ENCODE measurements at places on chromosomes 6 and 20.
A peak's percentile ranks its signal among the peaks of the same experiment; 100 is the strongest.

DNA sequence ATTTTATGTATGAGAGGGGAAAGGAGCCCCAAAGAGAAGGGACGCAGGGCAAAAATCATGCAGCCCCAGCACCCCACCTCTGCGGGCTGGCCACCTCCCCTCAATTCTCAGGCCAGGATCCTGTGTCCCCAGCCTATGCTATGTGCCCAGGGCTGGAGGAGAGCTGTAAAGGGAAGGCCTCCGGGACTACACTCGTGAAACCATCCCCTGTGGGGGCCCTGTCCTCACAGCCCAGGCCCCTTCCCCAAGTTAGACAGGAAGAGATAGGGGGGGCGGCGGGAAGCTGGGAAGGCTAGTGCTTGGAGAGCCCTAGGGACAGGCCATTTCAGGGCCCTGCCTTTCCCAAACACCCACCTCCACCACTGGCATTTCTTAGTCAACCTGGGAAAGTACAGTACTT, 1.4 kb upstream of the COL11A2 start:
- DNase-seq, result no peak

GRCh38 chr6:157273756-157274470, 49.4 kb downstream of the TMEM242 start:
- peak; percentile 46 for DNase-seq

DNA sequence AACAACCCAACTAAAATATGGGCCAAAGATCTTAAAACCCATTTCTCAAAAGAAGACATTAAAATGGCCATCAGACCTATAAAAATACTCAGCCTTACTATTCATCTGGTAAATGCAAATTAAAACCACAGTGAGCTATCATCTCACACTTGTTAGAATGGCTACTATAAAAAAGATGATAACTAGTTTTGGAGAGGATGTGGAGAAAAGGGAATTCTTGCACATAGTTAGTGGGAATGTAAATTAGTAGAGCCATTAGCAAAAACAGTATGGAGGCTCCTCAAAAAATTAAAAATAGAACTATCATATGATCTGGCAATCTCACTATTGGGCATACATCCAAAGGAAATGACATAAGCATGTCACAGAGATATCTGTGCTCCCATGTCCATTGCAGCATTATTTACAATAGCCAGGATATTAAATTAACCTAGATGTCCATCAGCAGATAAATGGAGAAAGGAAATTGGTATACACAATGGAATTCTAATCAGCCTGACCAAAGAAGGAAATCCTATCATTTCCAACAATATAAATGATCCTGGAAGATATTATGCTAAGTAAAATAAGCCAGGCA, 2.9 kb downstream of the SIRPB1 start:
- no peak for DNase-seq

- DNase-seq, result no peak
Measured at GRCh38 chr6:139642346-139642745, 267.9 kb upstream of the CITED2 start.

GRCh38 chr6:51550243-51550642, 537.2 kb downstream of the PKHD1 start:
- no peak for DNase-seq

GRCh38 chr6:153526479-153526878, 395.4 kb upstream of the RGS17 start:
- DNase-seq, result no peak

GRCh38 chr6:156933201-156934068, 156.3 kb downstream of the ARID1B start:
- no peak for DNase-seq

DNA sequence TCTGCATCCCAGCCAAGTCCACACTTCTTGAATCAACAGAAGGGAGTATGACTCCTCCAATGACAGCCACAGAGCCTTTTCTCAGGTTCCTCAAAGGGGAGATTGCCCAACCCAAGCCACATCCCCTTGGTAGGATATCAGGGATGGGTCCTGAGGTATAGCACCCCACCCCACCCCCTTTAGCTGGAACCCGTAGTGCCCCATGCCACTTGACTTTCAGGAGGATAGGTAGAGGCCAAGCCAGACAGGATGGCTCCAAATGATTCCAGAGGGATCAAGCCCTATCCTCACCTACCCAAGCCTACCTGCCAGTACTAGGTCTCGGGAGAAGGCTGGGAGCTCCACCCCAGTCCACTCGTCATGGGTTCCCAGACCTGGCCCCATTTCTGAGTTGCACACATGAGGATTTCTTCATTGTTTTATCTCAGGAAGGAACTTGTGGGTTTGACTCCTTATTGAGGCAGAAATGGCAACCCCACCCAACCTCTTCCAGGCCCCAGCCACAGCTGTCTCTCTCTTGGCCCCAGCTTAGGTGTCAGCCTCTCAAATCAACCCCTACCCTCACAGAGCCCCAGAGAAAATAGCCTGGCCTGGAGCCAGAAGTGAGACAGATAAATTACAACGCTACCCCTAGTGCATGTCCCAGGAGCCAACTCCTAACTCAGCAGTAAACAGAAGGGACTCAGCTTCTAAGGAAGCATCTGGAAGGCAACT, 3.6 kb downstream of the CCND3 start:
- DNase-seq, result peak; percentile 32

- no peak for DNase-seq
Measured at GRCh38 chr20:43843096-43843964, 71.3 kb upstream of the TOX2 start.

- no peak for DNase-seq
Measured at GRCh38 chr6:154249499-154250298, 106.9 kb downstream of the IPCEF1 start.

DNA sequence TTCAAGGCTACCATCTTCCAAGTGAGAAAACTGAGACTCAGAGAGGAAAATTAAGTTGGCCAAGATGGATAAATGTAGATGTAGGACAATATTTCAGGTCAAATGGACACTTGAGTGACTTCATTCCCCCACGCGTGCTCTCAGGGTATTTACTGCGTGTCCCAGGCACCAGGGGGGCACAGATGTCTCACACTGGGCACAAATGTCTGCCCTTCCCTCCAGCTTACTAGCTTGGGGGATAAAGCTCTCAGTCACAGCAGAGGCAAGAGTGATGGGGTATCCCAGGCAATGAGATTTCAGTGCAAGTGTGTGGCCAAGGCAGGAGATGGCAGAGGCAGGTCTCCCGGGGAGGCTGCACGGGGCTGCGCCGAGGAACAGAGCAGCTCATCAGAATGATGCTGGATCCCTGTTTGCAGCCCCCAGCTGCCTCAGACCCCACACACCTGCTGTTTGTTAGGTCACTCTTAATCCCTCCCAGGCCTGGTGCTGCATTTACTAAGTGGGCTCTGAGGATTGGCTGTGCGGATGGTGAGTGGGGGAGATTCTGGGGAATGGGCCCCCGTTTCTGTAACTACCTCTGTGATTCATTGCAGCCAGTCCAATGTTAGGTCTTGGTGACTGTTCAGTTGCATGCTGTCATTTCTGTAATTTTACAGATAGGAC, 44.1 kb downstream of the PTK7 start:
- DNase-seq, result no peak
